ENCODE measurements at places on chromosomes 12 and 14.

GRCh38 chr14:28138341-28138740 is 628.2 kb upstream of the FOXG1 start:
- DNase-seq: no peak

GRCh38 chr12:9796971-9797370 is 30.3 kb upstream of the KLRF1 start:
- DNase-seq: no peak

GRCh38 chr12:67078957-67079356 is 190.2 kb upstream of the CAND1 start:
- DNase-seq: no peak

DNA sequence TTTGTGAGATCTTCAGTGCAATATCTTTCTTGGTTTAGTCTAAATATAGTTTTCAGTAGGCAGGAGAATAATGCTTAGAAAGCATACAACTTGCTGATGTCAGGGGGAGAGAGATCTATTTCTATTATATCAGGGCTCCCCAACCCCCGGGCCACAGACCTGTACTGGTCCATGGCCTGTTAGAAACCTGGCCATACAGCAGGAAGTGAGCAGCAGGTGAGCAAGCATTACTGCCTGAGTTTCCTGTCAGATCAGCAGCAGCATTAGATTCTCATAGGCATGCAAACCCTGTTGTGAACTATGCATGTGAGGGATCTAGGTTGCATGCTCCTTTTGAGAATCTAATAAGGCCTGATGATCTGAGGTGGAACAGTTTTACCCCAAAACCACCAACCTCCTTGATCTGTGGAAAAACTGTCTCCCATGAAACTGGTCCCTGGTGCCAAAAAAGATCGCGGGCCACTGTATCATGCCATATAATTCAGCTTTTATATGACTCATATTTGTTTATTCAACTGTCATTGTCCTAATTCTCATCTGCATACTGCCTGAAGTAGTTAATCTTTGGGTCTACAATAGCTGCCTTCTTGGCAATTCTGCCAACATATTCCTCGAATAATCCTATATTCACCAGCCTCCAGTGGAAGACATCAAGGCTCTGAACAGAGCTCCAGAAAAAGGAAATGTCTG is 163.6 kb upstream of the DYRK2 start:
- no peak for DNase-seq

DNA sequence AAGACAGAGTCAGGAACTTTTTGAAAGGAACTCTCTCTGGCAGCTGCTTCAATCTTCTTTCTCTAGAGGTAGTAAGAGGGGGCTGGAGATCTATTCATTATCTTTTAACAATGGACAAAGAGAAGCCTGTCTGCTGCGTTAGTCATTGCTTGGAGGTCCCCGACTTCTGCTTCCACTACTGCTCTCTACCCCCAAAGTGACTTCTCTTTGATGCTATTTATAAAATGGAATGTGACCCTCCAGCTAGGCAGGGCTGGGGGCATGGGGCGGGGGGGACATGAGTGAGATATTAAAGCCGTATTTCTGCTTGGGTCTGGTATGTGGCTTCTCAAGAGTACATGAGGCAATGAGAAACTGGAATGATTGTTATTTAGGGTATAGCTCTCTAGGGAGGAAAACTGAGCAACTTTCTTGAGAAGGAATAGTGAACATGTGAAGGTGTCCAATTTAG is 41.4 kb upstream of the NUDT4 start:
- no peak for DNase-seq

GRCh38 chr14:96797582-96798349 is 584 bp downstream of the VRK1 start:
- DNase-seq: peak; percentile 59

GRCh38 chr12:25993901-25994651 is 35.6 kb downstream of the RASSF8 start:
- no peak for DNase-seq

DNA sequence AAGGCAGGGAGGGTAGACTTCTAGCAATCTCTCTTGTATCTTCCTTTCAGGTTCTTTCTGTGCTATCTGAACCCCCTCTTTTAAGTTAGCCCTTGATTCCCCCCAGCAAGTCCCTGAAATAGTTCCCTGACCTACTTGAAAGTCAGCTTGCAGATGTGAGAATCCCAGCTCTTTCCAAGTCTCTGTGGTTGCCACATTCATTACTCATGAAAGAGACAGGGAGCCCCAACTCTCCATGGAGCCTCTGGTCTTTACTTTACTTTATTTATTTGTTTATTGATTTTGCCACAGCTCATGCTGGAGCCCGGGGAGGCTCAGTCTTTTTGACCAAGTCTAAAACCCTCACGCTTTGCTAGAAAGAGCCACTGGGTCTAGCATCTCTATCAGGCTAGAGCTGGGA is 193.6 kb upstream of the FAR2 start:
- no peak for DNase-seq

DNA sequence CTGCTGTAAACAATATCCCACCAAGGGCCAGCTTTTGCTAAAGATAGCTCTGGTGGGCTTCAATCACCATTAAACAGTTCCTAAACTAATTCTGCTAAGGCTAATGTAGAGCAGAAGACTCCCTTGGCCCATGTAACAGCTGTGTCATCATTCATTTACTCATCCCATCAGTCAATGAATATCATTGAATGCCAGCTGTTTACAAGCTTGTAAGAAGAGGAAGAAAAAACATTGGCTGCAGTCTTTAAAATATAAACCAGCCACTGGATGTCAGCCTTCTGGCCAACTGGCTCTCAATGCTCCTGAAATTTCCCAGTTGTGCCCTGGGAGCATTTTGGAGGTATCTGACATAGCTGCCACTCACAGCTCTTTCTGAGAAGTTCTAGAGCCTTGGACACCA is 18.0 kb upstream of the MAP3K9 start:
- DNase-seq: no peak

DNA sequence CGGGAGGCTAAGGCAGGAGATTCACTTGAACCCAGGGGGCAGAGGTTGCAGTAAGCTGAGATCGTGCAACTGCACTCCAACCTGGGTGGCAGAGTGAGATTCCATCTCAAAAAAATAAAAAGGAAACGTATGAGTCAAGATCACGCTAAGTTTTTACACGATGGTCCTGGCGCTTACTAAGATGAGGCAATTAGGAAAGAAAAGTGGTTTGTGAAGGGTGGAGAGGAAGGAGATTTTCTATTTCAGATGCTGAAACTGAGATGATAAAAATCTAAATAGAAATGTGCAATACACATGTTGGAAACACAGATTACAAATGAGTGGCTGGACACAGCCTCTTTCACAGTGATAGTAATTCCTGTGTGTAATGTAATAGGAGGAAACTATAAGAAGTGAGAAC is 63.2 kb downstream of the KDM5A start:
- no peak for DNase-seq

DNA sequence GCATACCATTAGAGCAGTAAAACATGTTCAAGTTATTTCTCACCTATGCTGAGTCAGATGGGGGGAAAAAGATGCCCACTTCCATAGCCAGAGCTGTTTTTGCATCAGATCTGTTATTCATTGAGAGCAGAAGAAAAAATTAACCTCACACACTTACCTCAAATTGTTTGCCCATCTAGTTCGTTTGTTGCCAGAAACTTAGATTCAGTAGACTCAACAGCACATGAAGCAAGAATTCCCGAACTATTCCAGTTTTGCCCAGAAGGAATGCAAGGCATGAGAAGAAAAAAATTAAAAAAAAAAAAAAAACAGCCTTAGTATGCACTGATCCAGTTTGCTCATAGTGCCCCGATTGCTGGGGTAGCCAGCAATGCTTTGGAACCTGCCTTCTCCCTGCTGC is 12.4 kb upstream of the DPF3 start:
- no peak for DNase-seq

DNA sequence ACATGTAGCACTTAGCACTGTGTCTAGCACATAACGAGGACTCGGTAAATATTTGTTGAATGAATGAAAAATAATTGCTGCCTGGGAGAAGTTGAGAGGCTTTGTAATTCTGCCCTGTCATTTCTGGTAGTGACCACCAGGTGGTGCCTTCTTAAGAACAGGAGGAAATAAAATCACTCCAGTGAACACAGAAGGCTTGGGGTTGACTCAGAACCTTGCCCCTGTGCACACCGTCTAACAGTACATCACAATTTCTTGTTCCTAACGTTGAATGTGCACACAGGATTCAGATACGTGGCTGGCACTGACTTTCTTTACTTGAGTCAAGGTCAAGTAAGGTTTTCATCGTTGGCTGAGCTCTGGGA is 91.8 kb downstream of the RGS6 start:
- DNase-seq: no peak

DNA sequence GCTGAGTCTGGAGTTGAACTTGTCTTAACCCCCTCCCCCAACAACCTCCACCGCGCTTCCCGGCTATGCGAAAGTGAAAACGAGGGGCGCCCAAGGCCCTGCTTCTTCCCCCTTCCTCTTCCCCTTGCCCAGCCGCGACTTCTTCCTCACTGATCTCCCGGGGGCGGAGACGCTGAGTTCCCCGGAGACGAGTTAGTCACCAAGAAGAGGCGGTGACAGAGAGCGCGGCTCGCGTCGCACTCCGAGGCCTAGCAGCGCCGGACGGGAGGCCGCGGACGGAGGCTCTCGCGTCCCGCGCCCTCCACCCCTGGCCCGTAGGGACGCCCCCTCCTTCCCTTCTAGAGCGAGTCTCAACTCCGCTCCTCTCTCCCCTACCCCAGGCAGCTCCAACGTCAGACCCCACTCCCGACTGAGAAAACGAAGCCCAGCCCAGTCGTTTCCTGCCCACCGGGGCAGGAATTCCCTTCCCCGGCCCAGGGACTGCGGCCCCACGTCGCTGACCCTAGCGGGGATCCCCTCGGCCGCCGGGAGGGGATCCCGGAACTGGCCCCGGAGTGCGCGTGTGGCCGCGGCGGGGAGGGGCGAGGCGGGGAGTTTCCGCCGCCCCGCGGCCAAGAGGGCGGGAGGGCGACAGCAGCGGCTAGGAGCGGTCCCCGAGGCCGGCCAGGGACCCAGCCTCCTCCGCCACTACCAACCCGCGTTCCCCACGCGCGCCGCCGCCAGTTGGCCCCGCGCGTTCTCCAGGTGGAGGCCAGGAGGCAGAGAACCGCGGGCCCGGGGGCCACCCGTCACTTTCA is 1.4 kb downstream of the BAZ1A start:
- DNase-seq: peak; percentile 83

DNA sequence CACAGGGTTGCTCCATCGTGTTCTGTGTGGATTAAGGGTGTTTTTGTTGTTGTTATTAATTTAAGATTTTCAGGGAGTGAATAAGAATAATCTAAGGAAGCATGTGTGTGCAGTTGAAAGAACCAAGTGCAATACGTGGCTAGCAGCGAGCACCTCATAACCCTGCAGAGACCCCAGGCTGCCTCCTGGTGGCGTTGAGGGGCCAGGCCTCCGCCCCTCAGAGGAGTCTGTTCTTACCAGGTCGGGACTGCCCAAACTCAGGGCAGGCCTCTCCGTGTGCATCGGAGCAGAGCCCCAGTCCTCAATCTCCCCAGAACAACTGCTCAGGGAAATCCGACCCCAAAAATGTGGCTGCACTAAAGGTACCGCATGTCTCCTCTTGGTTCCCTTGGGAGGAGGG is 36.8 kb downstream of the IL31 start:
- no peak for DNase-seq

GRCh38 chr14:89629383-89629782 is 212.3 kb upstream of the FOXN3 start:
- no peak for DNase-seq

GRCh38 chr14:93133464-93133863 is 17.7 kb upstream of the ITPK1 start:
- no peak for DNase-seq

- DNase-seq: no peak
These were observed 8.3 kb upstream of the PRKAG1 start for GRCh38 chr12:49026678-49027480.

- no peak for DNase-seq
These were observed 132.1 kb downstream of the RAD51B start for GRCh38 chr14:67951529-67952135.

GRCh38 chr12:70736351-70737133 is 99.3 kb upstream of the PTPRB start:
- no peak for DNase-seq

DNA sequence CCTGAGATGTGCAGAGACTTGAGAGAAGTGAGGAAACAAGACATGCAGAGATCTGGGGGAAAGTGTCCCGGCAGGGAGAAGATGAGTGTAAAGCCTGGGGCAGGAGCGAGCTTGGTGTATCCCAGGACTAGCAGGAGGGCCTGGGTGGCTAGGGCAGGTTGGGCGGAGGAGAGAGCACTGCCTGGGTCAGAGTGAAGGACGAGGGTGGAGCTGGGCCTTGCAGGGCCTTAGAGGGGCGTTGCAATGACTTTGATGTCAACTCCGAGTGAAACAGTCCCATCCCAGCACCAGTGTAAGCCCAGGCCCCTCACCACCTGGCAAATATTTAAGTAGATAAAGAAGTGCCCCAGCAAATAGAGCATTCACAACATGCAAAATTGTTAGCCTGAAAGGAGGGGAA is 24.2 kb upstream of the RFLNA start:
- no peak for DNase-seq

DNA sequence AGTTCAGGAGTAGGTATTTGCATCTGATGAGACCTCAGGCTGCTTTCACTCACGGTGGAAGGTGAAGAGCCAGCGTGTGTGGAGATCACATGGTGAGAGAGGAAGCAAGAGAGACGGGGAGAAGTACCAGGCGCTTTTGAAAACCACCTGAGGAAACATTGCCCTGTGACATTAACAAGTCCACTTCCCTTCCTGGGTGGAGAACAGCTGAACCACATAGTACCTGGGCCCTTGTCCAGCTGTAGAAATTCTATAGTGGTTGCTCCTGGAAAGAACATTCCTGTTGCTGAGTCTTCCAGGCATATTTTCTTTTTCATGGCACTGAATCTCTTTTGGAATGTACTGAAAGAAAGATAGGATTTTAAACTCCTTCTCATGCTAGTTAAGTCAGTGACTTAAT is 87.3 kb upstream of the RIN3 start:
- no peak for DNase-seq

DNA sequence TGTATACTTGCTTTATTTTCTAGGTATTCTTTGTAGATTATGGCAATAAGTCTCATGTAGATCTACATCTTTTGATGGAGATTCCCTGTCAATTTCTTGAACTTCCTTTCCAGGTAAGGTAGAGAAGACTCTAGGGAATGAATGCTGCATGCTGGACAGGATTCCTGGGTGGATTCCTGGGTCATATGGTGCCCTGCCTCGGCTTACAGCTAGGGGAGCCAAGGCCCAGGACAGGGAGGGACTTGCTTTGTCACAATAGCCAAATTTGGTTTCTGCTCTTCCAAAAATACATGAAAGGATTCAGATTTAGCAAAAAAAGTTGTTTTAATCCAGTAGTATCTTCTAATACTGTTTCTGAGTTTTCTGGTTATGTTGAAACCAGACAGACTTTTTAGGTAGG is 59.5 kb upstream of the ASPG start:
- DNase-seq: no peak

DNA sequence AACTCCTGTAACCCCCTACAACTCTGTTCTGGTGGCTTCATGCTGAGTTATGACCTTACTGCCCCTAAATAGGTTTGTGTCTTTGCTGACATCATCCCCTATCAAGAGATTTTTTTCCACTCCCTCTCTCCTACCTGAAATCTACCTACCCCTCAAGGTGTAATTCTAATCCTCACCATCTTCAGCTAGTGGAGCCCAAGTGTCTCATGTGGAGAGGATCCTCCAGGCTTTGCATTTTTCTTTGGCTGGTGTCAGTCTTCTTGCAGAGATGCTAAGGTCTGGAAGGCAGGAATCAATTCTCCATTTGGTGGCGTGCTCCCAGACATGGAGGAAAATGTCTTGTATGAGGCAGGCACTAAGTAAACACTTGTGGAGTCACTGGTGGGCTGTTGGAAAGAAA is 74.8 kb upstream of the PRMT8 start:
- no peak for DNase-seq

GRCh38 chr12:12428047-12428446 is 71.2 kb downstream of the BORCS5 start:
- DNase-seq: no peak

All from occipital lobe (tissue), 3 donors.